ENCODE measurements at places on chromosomes 1 and 21.
A peak's percentile ranks its signal among the peaks of the same experiment; 100 is the strongest.

- peak; percentile 41 for DNase-seq
These were observed 212.2 kb downstream of the LYPLAL1 start for GRCh38 chr1:219385787-219386427.

DNA sequence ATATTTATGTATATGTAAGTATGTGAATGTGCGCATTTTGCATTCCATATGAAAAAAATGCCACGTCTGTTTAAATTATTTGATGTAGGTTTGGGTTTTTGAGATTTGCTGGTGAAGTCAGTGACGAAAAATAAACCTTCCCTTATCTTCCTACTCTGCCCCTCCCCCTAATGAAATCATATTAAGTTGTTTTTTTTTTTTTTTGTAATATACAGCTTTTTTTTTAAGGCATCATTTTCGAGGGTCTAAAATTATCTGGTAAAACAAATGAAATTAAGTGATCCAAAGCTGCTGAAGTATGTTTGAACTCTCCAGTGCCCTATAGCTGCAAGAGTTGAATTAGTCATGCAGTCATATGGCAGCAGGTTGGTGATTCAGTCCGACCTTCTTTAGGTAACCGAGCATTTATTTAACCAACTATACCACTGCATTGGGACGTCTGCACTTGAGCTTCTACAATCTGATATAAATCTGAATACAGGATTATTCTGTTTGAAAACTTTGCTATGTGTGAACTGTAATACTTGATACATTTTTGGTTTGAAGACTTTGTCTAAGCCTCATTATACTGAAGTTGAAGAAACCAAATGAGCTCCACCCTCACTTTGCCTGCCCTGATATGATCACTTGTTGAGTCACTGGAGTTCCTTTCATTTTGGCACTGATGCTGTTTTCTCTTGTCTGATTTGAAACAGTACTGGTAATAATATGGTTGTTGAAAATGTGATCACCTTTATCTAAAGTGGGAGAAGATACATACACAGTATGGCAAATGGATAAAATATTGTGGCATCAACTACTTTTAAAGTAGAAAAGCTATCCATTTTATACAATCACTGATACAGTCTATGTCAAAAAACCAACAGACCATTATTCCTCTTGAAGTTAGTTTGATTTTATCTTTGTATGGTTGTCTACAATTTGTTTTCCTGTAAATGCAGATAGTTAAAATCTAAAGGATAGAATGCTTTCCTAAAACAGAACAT is 11.7 kb downstream of the PDIK1L start:
- no peak for DNase-seq

DNA sequence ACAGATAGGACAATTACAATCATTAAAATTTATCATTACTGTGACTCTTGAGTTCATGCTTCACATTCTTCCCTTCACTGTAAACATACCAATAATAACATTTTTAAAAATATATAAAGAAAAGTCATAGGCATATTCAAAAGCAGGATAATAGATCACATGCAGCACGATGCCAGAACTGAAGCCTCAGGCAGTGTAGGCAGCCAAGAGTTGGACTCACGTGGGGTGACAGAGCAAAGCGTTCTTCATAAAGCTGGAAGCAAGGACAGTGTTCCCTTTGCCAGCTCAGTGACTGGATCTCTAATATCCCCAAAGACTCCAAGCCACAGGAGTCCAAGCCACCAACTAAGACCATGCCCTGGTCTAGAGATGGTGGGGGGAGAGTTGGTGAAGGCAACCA is 77.7 kb downstream of the ODF2L start:
- no peak for DNase-seq

GRCh38 chr1:85229574-85230097 is 28.8 kb upstream of the SYDE2 start:
- DNase-seq: no peak

DNA sequence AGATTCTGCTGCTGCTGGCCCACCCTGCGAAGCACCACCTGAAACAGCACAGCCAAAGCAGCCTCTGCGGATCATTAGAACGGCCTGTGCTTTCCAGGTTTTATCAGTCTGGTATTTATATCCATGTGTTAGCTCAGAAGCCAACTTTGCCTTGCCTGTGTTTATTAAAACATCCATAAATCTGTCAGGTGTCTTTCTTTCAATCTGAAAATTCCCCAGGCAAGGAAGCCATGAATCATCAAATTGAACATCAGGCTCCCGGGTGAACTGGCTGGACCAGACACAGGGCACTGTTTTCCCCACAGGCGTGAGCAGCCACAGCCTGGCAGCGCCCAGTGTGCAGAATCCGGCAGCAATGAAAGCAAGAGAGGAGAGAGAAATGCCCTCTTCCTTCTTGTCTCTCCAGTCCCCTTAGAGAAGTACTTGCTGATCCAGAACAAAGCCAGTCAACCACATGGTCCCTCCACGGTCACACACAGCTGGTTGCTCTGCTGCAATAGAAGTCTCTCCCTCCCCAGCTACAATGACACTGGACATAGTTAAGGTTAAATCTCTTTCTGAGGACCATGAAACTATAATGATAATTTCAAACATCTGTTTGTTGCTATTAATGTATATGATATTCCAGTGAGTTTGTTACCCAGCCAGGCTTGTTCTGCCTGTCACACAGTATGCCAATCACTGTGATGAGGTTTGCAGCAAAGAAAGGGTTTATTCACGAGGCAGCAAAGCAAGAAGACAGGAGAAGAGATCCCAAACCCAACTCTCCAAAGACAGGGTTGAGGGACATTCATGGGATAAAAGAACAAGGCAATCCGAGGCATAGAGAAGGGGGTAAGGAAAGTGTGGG is 212.1 kb upstream of the FMN2 start:
- no peak for DNase-seq

- no peak for DNase-seq
These were observed 211.6 kb upstream of the NR5A2 start for GRCh38 chr1:199815947-199816346.

DNA sequence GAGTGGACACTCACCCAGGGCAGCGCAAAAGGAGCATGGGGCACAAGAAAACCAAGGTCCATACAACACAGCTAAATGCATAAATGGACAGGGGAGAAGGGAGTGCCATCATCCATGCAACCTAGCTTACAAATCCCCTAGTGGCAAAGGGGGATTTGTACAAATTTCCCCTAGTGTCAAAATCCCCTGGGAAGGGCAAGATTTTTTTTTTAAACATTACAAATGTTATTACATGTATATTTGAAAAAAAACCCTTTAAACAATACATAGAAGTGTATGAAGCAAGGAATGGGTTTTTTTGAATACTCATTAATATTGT is 89.6 kb upstream of the IVNS1ABP start:
- DNase-seq: peak; percentile 39

DNA sequence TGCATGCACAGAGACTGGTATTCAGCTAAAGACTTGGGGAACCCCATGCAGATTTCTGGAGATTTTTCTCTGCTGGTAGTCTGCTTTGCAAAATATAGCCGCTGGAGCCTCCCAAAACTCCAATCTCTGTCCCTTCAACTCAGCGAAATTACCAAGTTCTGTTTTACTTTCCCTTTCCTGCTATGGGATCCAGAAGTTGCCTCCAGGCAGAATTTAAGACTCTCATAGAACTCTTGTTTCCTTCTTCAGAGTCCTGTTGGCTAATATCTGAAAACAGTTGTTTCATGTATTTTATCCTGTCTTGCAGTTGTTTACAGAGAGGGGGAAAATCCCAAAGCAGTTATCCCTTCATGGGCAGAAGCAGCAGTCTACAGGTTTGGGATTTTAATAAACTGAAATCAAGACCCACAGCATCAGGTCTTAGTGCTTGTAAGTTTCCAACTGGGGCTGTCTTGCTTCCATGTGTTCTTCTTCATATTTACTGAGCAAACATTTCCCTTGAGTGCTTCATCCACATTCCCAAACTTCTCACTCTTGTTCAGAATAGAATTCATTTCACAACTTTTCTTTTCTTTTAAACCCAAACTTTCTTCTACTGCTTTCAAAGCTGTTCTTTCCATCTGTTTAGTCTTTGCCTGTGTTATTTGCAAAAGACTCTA is 221.3 kb upstream of the DMRTA2 start:
- no peak for DNase-seq

- DNase-seq: no peak
These were observed 200.3 kb upstream of the SGIP1 start for GRCh38 chr1:66333466-66334199.

DNA sequence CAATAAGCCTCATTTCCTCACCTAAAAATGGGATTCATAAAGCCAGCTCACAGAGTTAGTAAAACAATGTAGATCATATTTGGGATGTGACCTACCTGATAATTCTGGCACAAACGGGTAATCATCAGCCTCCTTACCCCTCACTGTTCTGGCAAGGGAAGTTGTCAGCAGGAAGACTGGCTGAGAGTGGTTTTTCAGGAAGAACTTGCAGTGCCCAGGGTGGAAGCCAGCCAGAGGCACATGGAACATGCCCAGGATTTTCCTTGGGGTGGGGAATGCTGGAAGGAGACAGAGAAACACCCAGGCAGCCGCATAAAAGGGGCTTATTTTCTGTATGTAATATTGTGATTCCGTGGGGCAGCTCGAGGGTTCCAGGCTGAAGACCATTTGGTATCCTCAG is 7.7 kb upstream of the SLC5A9 start:
- no peak for DNase-seq

- DNase-seq: no peak
These were observed 34.2 kb downstream of the NEK2 start for GRCh38 chr1:211641044-211641800.

DNA sequence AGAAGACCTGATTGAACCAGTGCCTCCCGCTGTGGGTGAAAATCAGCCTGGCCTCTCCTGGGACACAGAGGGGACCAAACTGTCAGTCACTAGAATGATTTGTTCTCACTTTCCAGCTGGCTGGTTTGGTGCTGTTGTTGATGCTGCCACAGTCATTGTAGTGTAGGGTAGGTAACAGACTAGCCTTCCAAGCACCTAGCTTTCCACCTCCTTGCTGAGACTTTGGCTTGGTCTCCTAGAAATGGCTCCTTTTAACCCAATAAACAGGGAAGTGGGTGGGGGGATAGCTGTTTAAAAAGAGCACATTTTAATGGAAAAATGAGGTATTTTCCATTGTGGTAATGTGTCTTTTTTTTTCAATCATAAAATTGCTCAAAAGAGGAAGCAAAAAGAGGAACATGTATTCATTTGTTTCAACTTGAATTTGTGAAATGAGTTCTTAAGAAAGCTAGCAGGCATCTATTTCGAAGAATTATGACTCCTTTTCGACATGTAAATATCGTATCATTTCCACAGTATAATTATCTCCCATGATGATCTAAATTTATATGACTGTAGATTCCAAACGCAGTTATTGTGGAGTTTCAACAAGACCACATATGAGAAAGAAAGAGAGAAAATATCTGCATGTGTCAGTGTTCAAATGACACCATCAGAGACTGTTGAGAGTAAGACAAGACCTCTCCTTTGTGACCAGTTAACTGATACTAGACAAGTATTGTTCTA is 190.1 kb downstream of the HLX start:
- DNase-seq: peak; percentile 38

- no peak for DNase-seq
These were observed 14.7 kb downstream of the RHEX start for GRCh38 chr1:206067486-206068227.

- DNase-seq: no peak
These were observed 5.1 kb downstream of the ST6GALNAC3 start for GRCh38 chr1:76079475-76080227.

- no peak for DNase-seq
These were observed 34.4 kb downstream of the MRPL39 start for GRCh38 chr21:25572861-25573310.

DNA sequence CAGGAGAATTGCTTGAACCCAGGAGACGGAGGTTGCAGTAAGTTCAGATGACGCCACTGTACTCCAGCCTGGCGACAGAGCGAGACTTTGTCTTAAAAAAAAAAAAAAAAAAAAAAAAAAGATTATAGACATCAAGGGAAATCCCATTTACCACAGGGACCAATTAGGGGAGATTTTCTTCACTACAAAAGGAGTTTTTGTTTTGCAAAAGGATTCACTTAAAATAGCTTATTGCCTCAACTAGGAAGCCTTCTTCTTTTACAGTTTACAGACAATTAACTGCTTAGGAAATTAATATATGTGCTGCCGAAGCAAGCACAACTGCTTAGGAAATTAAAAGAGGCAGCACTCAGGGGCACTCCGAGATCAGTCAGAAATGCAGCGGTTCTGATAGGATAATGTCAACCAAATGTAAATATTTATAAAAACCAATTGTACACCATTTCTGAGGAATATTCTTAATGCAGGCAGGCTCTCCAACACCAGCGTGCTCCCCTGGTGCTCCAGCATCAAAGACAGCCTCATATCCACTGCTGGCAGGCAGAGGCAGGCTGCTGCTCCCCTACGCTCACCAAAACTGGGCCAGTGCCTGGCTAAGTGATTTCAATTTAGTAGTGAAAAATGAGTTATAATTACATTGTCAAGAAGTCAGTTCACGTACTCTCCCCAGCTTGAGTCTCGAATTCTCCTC is 107.9 kb upstream of the RAB4A start:
- no peak for DNase-seq

DNA sequence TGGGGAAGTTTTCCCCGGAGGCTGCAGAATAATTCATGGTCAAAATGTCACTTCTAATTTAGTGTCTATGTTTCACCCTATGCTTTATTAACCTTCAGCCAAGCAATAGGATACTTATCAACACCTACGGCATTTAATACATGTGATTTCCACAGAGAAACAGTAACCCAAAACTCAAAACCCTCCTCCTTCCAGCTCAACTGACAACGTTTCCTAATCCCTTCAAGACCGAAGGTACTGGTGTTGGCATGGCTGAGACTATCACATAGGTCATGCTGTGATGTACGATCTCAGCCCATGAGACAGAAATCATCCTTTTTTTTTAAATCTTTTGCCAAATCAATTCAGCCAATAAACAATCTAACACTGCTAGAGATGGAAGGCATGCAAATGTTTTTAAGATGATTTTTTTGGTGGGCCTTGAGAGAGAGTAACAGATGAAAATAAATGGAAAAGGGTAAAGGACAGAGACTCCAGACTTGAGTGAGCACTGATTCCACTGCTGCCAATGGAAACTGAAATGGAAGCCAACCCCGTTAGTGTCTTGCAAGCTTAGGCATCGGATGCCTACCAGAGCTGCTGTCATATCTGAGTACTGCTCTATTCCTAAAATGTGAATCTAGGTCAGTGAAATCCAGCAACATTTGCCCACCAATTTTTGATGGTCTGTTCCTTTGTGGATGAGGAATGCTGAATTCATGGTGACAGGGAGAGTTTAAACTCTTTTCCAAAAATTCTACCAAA is 63.4 kb upstream of the BCL10 start:
- DNase-seq: no peak

DNA sequence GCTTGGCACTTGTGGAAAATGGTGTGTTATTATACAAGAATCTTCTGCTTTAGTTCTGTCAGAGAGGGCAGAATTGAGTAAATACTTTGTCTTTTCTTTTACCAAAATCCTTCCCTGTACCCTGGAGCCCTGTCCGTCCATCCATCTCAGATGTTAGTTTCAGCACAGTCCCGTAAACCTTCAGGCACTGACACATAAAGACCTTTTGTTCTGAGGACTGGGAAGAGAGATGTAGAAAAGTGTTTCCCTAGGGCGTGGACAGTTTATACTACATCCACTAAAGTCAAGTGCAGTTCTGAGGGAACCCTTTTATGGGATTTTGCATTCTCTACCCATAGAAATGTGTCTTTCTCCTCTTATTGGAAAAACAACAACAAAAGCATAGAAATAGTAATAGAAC is 162.4 kb downstream of the PDE4B start:
- no peak for DNase-seq

GRCh38 chr1:232707142-232707541 is 77.2 kb upstream of the SIPA1L2 start:
- DNase-seq: no peak

GRCh38 chr1:83770319-83770661 is 228.6 kb downstream of the TTLL7 start:
- DNase-seq: no peak

GRCh38 chr21:30580132-30580531 is 10.1 kb downstream of the KRTAP22-2 start:
- no peak for DNase-seq

- no peak for DNase-seq
These were observed 21.7 kb downstream of the RNF187 start for GRCh38 chr1:228508840-228509415.
